ENCODE measurements at places on chromosomes 5 and 9.

DNA sequence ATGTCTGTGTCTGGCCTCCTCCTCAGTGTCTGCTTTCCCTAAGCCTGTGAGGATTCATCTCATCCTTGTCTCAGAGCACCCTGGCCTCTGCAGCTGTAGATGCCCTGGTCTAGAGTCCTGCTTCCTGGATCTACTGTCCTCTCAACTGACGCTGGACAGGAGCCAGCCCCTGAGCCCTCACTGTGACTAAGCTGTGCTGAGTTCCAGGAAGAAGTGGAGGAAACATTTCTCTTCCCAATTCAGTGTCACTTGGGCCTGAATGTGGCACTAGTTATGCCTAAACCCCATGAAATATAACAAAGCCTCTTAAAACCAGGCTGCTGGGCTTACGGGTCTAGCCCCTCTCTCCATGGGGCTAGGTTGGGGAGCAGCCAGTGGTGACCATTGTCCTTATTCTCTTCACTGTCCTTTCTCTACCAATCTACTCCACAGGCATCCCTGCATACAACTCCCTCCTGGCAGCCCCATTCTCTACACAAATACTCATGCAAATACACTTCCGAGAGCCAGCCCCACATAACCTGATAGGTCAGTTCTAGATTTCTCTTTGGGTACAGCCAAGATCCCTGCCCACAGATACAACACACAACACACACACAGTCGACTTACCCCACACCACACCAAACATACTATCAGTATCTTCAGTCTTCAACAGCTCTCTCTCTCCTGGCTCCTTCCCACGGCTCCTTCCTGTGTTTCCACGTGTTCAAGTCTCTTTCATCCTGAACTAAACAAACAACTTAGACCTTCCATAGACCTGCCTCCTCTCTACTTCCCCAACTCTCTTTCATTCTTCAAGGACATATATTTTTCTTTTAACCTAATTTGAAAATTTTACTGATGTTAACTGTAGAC, 220.8 kb downstream of the SNX18 start:
- DNase-seq, result no peak

- no peak for DNase-seq
Measured at GRCh38 chr9:79912318-79913070, 340.7 kb downstream of the TLE4 start.

DNA sequence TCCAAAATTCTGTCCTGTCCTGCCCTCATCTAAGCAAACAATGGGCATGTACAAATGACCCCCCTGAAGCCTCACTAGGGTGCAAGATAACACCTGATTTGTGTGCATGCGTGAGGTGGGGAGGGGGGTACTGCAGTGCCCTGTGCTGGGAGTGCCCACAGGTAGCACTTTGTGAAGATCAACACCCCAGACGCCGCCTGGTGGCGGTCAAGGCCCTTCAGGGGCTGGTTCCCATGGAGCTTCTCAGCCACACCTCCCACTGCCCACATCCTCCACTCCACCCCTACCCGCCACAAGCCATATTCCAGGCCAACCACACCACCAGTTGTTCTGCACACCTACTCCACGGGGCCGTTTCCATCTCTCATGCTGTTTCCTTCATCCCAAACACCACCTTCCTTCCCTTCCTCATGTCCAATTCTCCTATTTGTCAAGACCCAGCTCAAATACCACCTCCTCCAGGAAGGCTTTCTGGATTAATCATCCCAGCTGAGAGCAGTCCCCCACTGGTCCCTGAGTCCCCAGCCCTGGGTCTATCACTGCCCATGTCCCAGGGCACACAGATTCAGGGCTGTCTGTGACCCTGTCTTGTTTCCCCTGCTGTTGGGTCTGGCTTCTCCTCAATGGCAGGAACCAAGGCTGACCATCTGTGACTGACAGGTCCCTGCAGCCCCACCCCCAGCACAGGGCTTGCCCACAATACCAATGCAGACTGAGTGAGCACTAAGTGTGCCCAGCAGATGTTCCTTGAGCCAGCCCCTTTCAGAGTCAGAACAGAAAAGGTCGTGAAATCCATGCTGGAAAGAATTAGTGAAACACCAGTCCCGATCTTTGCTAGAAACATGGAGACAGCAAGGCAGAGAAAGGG, 178.4 kb downstream of the PAX5 start:
- DNase-seq, result no peak

- DNase-seq, result no peak
Measured at GRCh38 chr5:12662545-12663314, 758.5 kb upstream of the CTNND2 start.

GRCh38 chr9:104817437-104817836, 53.5 kb downstream of the NIPSNAP3B start:
- no peak for DNase-seq

GRCh38 chr9:17116400-17116837, 18.4 kb upstream of the CNTLN start:
- DNase-seq, result no peak

GRCh38 chr5:6722015-6722414, 8.8 kb downstream of the TENT4A start:
- DNase-seq, result no peak

DNA sequence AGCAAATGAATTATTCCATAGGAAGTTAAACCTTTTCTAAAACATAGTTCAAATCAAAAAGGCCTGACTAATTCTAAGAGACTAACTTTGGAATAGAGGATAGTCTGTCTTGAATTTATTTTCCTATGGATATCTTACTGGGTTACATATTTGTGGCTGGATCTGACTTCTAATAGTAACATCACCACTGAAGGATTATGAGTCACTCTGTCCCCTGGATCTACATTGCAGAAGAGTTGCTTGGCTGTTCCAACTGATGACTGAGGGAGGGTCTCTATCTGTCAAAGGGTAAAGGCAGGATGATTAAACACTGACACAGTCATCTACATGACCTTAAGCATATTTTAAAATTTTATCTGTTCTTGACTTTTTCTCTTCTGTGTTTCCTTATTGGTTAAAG, 119.6 kb upstream of the FST start:
- peak; percentile 87 for DNase-seq

DNA sequence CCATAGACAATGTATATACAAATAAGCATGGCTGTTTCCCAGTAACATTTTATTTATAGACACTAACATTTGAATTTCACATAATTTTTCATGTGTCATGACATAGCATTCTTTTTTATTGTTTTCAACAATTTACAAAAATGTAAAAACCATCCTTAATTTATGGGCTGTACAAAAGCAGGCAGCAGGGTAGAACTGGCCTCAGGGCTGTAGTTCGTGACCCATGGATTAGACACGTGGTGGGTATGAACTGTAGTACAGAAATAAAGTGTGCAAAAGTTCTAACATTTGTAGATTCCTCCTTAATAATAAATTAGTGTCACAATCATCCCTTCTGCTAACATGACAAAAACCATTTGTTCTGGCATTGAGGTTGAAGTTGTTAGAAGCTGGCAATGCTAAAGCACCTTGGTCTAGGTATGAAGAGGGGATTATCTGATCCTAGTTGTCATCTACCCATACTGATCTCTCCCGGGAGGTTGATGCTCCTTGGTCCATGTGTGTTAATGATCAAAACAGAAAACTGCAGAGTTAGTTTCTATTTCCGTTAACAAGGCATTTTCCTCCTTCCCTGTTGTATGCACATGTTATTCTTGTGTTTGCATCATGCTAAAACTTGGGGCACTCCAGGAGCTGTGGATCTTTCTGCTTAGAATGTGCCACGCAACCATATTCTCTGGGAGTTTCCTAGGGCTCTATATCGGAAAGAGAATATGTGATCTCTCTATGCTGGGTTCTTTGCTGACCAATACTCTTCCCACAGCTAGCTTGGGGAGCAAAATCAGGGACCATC, 917.6 kb downstream of the TLE1 start:
- DNase-seq, result no peak

- DNase-seq, result peak; percentile 4
Measured at GRCh38 chr9:18566121-18566520, 92.2 kb downstream of the ADAMTSL1 start.

DNA sequence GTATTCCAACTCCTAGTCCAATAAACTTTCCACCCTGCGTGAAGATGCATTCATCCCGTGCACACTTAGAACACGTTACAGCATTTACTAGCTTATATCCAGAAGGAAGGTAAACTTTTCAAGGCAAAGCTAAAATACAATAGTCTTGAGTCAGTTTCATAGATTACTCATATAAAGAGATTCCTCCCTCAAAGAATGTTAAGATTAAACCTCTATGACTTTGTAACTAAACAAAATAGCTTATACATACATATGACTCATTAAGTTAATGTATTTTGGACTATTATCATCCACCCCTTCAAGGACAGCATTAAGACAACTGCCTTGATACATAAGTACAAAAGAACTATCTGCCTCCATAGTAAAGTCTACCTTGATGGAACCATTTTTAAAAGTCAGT, 36.1 kb downstream of the TLE1 start:
- no peak for DNase-seq

DNA sequence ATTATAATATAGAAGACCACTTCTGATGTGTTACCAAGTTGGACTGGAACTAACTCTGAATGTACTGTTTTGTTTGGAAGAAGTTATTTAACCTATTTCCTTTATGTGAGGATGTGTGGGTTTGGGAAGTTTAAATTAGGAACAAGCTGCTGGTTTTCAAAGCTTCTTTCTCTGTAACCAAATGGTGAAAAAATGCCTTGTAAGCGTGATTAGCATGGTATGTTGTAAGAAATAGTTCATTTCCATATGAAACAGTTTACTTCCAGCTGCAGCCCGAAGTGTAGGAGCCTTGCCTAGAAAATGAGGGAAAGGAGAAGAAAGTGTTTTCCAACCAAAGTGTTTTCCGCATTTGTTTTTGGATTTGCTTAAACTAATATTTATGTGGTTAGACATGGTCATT, 36.0 kb downstream of the TTC1 start:
- DNase-seq, result no peak

DNA sequence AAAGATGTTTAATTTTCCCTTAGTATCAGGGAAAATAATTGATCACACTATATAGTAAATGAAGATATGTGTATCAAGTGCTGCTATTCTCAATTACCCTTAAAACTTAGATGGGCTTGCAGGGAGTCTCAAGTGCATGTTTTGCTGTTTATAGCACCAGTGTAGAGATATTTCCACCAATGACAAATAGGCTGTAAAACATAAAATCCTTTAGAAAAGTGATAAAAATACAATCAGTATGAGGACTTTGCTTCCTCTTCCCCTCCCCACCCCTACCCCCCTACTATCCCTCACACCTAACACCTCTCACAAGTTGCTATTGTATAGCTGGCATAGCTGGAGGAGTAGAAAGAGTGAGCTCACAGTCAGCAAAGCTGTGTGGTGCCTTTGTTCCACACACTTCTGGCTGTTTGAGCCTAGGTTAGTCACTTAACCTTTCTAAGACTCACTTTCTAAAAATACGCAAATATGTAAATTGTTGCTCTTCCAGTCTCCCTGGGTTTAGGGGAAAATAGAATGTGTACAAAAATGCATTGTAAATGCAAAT, 93.1 kb downstream of the PDE4D start:
- no peak for DNase-seq

GRCh38 chr5:164627021-164627420, 1121.6 kb downstream of the MAT2B start:
- DNase-seq, result no peak

DNA sequence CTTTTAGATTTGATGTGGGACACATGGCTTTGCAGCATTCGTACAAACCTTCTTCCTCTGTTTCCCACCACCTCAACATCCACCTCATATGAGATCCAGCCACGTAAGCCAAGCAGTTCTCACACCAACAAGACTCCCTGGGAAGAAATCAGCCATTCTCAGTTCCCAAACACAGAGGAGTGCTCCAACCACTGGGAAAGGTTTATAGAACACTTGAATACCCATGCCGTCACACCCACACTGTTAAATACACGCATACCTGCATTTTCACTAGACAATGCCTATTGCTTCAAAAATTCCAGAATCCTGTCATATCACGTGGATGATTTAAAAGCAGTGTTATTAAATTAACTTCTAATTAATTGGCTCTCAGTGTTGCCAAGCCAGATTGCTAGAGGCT, 347.3 kb downstream of the ENC1 start:
- no peak for DNase-seq

DNA sequence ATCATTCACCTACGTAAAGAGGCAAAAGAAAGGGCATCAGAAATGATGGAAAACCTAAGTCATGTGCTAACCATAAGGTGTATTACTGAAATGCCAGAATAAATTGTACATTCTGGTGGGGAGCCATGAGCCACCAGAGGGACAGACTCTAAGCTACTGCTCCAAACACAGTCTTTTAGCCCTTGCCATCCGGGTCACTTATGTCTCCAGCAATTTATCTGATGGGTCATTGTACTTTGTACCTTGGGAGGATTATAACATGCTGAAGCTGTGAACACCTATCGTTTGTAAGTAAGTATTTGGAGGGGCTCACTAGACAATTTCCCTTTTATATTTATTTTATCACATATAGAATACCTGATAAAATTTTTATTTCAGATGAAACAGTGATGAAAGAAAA, 495.1 kb downstream of the KIF4B start:
- no peak for DNase-seq

DNA sequence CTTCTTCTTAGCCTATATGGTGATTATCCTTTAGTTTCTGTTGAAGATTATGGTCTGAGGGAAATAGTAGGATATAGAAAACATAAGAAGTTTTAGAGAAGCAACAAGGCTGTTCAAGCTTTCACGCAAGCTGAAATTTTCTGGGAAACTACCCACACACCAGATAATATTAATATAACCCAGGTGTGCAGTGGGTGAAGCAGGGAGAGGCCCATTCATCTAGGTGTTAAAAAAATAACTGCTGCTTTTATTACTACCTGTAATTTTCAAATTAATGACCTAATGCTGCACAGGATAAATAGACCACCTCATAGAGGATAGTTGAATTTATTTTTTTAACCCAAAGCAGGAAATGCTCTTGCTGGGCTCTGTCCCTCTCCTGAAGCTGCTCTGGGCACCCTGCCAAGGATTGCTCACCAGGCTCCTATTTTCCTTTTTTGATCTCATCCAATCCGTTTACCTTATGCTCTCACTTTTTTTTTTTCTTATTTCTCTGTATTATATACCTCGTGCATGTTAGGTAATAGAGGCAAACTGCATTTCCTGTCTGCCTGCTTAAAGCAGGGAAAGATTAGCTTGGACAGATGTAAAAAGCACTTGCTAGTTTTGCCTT, 124.3 kb upstream of the SLC12A2 start:
- peak; percentile 55 for DNase-seq

- no peak for DNase-seq
Measured at GRCh38 chr5:76074487-76075065, 8.6 kb upstream of the SV2C start.

DNA sequence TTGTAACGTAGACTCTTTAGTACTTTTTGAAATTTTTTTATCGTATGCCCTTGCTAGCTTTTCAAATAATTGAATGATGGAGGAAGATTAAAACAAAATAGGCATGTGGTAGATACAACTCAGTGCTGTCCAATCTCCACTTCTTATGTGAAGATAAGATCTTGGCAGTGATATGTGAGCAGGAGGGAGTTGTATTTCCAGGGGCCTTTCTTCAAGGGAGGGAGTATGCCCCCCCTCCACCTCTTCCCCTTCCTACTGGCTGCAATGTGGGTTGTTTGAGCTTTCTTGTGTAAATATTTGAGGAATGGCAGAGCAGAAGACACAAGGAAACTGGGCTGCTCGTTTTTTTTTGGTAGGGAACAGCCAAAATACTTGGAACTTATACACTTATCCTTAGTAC, 374.9 kb downstream of the PSAT1 start:
- no peak for DNase-seq
